ENCODE measurements at places on chromosomes 16 and 17.

DNA sequence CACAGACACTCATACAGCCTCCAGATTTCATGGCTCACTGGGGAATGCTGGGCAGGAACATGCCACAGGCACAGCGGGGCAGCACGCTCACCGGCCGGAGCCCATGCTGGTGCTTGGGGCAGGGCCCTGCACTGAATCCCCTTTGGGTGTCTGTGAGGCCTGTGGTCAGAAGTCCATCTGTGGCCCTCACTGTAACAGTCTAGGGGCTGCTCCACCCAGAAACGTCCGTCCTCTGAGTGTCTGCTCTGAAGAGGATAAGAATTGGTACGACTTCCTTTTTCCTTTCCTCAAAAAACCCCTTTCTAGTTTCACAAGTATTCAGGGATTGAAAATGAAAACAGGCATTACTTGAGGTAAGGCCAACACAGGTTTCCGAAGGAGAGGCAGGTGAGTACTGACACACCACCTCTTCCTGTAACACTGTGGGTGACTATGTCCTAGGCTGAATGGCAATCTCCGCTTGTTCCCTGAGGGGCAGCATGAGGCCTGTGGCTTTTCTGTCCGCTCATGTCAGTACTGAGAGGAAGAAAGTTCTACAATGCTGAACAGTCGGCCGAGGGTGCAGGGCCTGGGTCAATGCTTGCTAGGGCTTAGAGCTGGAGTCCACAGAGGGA, 42.5 kb downstream of the TMEM11 start:
- no peaks in the 10 kb centered on the region for H3K4me1 ChIP-seq
- no peaks in the 10 kb centered on the region for H3K27me3 ChIP-seq
- no peak overlapping the region for H3K4me3 ChIP-seq
- peaks cover 31% of the 10 kb centered on the region for H3K36me3 ChIP-seq
- H3K27ac ChIP-seq: no peak overlapping the region

DNA sequence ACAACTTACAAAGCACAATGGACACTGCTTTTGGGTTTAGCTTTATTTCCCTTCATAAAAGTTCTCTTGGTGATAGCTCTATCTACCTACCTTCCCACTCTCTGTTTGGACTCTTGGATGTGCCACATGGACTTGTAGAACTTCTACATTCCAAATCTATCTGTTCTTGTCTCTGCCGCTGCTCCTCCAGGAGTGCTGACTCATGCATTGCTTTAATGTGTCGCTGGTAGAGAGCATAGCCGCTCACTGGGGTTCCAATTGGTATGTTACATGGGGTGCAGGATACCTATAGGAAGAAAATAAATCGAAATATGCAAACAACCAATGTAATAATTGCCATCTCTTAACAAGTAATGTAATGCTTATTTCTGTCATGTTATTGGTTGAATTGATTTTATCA, 92.1 kb downstream of the TTC19 start:
- DNase-seq: no peak
- H3K27me3 ChIP-seq: no peaks in the 10 kb centered on the region
- no peak overlapping the region for H3K27ac ChIP-seq

- no peak overlapping the region for H3K4me3 ChIP-seq
- no peaks in the 10 kb centered on the region for H3K36me3 ChIP-seq
- H3K4me1 ChIP-seq: no peaks in the 10 kb centered on the region
Observed at GRCh38 chr17:78368854-78369495, 9.1 kb upstream of the SOCS3 start.

GRCh38 chr16:22763437-22764080, 50.4 kb upstream of the HS3ST2 start:
- no peaks in the 10 kb centered on the region for H3K36me3 ChIP-seq
- H3K27ac ChIP-seq: no peak overlapping the region
- H3K27me3 ChIP-seq: no peaks in the 10 kb centered on the region
- H3K4me1 ChIP-seq: no peaks in the 10 kb centered on the region

All from naive thymus-derived CD4-positive, alpha-beta T cell (primary cell).